Activated CD8-positive, alpha-beta T cell treated with anti-CD3 and anti-CD28 coated beads, Interleukin-2, amount 10 ng/mL, durations not matched to agents 7 days and 5 days (primary cell): ENCODE measurements at places on chromosomes 5 and 9. TPM values are rescaled to one million over a fixed set of nuclear protein-coding genes. Genes with fewer than 3 reads are reported as not detected.
A peak's percentile ranks its signal among the peaks of the same experiment; 100 is the strongest.

CARD6 gene
- total RNA-seq = 3.0 TPM

HAND1 gene
- not detected for total RNA-seq

PCDHB11 gene
- not detected for total RNA-seq

DMRT3 gene
- total RNA-seq = not detected

PAEP gene
- total RNA-seq = not detected

MLLT3 gene
- 112 TPM for total RNA-seq

RPP25L gene
- 23.2 TPM for total RNA-seq

PCSK5 gene
- total RNA-seq = 3.5 TPM

DNA sequence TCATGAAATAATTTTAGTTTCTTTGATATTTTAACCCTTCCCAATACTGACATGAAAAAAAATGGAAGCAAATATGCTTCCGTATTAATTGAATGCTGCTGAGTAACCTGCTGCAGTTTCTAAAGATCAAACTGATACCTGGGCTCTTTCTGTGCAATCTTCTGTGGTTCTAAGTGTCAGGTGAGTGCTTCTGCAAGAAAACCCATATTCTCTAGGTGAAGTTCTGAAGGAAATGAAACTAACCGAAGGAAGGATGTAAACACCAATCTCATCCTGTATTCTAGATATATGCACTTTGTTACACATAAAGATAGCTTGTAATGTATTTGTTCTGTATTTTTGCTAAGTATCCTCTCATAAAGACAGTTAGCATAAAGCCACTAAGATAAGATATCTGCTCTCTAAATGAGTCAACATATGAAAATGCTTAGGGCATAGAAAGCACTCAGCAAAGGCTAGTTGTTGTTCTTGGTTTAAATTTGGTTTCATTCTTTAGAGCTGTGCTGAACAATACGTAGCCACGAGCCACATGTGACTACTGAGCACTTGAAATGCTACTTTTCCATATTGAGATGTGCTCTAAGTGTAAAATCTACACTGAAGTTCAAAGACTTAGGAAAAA, 52.0 kb downstream of the ITGA2 start:
- DNase-seq = peak; percentile 59
- peaks cover 26% of the 10 kb centered on the region for H3K36me3 ChIP-seq
- peaks cover 5% of the 10 kb centered on the region for H3K27me3 ChIP-seq
- peaks cover 79% of the 10 kb centered on the region for H3K4me1 ChIP-seq

DNA sequence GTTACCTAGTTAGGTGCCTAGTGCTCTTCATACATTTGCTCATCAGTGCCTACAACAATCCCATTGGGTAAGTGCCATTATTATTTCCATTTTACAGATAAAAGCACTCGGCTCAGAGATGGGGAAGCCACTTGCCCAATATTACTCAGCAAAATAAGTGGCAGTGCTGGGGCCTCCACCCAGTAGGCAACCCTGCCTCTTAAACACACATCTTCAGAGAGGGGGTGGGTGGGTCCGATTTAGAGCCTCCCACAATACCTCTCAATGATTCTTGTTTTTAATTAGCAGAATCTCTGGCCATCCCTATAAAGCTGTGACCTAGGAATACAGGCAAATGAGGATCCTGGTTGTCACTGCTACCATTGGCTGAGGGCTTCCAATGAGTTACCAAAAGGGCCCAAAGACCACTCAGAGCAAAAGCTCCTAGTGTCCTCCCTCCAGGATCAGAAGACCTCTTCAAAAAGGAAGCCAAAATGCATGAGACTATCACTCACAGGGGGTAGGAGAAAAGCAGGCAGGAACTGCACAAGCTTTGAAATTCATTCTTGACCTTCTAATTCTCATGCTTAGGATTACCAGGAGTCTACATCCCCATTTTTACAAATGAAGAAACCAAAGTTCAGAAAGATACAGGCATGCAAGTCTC, 36.1 kb upstream of the UBE2D2 start:
- H3K27me3 ChIP-seq = peaks cover 2% of the 10 kb centered on the region
- H3K4me3 ChIP-seq = no peak overlapping the region
- H3K36me3 ChIP-seq = no peaks in the 10 kb centered on the region
- H3K27ac ChIP-seq = no peak overlapping the region
- H3K4me1 ChIP-seq = no peaks in the 10 kb centered on the region
- DNase-seq = no peak

DNA sequence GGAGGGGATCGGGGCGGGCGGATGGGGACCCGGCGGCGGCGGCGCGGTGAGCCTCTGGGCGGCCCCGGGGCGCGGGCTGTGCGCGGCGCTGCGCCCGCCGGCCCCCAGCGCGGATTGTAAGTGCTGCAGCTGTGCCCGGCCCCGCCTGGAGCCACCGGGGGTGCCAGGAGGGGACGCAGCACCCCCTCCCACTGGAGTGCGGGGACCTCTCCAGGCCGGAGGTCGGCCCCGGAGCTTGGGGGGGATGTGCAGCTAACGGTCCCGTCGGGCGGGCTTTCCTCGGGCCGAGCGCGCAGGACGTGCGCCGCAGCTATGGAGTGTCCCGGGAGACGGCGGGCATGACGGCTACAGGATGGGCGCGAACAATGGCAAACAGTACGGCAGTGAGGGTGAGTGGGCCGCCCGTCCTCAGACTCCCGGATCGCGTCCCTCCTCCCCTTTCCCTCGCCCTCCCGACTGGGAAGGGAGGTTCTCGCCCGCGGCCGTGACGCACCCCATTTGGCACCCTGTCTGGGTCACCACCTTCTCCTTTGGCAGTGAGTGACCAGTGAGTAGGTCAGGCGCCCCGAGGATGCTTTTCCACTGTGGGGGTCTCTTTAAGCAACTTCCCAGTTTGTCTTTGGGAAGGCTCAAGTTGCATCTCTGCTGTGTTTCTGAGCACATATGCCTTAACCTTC, 483 bp downstream of the FBXL7 start:
- H3K27me3 ChIP-seq = peaks cover 30% of the 10 kb centered on the region
- H3K4me3 ChIP-seq = no peak overlapping the region
- H3K36me3 ChIP-seq = no peaks in the 10 kb centered on the region
- DNase-seq = no peak

DNA sequence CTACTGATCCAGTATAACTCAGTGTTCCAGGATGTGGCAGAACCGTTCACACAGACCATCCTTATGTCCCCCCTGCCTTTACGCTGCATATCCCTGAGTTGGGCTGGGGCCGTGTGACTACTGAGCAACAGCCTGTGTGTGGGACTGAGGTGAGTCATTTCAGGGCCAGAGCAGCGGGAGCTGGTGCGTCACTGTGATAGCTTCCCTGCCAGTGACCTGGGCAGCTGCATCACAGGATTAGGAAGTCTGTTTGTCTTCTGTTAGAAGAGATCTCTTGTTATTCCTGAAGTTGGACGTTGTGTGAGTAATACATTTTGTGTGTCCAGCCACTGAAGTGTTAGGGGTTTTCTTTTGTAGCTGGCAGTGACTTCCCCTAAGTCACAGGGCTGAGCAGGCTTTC, 35.6 kb downstream of the TPPP start:
- no peak overlapping the region for H3K4me3 ChIP-seq
- H3K4me1 ChIP-seq = no peaks in the 10 kb centered on the region
- H3K27me3 ChIP-seq = no peaks in the 10 kb centered on the region
- H3K36me3 ChIP-seq = peaks cover 41% of the 10 kb centered on the region
- no peak for DNase-seq

DNA sequence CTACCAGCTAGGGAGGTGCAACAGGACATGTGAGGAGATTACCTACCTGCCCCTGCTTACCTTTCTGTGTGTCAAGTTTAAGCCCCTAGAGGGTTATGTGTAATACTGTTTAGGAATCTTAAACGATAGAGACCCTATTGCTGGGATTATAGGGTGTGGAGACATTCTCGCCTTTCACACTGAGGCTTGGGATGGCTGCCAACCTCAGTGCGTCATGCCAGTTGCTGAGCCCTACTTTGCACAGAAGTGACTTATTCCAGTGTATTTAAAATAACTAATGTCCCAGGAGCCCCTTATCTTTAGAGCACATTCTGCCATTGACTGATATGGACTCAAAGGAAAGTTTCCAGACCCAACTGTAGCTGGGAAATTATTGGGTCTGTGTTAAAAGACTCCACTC, 76.6 kb upstream of the XPA start:
- no peaks in the 10 kb centered on the region for H3K4me1 ChIP-seq
- no peak for DNase-seq
- H3K4me3 ChIP-seq = no peak overlapping the region

DNA sequence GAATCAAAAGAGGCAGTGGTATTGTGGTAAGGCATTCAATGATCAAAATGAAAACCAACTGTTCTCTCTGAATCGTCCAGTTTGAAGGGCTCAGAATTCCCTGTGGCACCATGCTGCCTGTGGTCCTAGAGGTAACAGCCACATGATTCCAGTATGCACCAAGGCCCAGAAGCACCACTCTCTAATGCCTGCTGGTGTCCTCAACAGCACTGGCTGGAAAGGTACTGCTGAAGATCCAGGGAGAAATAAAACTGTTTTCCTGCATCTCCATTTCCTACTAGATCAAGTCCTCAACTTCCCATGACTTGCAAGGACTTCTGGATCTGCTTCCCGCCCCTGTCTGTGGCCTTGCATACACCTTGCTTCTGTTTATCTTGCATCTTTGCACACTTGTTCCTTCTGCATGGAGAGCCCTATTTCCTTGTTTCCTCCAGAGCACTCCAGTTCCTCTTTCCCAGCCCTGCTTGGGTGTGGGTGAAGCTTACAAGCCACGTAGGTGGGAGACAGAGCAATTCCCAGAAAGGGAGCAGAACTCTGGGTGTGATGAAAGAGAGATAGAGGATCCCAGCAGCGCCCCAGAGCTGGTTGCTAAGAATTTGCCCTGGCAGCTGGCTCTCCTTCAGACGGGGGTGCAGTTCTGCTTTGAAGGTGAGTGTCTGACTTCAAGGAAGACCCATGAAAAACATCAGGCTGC, 41.0 kb upstream of the EQTN start:
- H3K4me3 ChIP-seq = no peak overlapping the region
- H3K27me3 ChIP-seq = peaks cover 4% of the 10 kb centered on the region
- no peaks in the 10 kb centered on the region for H3K36me3 ChIP-seq
- DNase-seq = no peak
- no peak overlapping the region for H3K27ac ChIP-seq
- peaks cover 16% of the 10 kb centered on the region for H3K4me1 ChIP-seq

GRCh38 chr9:132877824-132878694, at the start of gene AK8:
Gene AK8 (minus strand): TSS chr9:132878284. CDS start chr9:132878255, 29 bp downstream.
- peaks cover 4% of the 10 kb centered on the region for H3K36me3 ChIP-seq
- peak; percentile 78 for DNase-seq
- H3K27me3 ChIP-seq = peaks cover 5% of the 10 kb centered on the region
- peak within 1 kb of the TSS; percentile 80 for H3K4me3 ChIP-seq

DNA sequence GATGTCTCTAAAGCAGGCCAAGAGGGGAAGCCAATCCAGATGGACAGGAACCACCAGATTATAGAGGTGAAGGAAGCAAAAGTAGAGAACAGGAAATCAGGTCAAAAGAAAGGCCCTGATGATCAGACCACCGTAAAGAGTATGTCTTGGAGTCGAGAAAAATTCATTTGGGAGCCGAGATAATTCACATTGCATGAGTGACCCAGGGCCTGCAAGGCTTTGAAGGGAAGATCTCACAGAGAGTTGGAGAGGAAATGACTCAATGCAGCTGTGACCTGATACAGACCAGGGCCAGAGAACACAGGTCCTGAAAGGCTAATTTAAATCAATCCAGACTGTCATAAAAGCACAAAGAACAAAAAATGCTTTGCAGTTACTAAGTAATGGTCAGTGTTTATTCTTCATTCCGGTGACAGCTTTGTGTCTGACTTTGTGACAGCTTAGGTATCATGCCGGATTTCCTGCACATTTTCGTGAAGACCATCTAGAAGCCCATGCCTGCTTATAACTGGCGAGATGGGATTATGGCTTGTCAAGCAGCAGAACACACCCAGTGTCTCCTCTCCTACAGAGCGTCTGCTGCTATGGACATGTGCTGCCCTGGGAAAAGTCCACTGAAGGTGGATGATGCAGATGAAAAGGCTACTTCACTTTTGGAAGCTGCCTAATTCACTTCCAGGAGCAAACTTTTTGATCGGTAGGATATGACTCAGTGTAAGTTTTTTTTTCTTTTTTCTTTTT, 5.8 kb upstream of the ACTBL2 start:
- H3K4me3 ChIP-seq = no peak overlapping the region
- peaks cover 12% of the 10 kb centered on the region for H3K27me3 ChIP-seq
- peaks cover 5% of the 10 kb centered on the region for H3K4me1 ChIP-seq

DNA sequence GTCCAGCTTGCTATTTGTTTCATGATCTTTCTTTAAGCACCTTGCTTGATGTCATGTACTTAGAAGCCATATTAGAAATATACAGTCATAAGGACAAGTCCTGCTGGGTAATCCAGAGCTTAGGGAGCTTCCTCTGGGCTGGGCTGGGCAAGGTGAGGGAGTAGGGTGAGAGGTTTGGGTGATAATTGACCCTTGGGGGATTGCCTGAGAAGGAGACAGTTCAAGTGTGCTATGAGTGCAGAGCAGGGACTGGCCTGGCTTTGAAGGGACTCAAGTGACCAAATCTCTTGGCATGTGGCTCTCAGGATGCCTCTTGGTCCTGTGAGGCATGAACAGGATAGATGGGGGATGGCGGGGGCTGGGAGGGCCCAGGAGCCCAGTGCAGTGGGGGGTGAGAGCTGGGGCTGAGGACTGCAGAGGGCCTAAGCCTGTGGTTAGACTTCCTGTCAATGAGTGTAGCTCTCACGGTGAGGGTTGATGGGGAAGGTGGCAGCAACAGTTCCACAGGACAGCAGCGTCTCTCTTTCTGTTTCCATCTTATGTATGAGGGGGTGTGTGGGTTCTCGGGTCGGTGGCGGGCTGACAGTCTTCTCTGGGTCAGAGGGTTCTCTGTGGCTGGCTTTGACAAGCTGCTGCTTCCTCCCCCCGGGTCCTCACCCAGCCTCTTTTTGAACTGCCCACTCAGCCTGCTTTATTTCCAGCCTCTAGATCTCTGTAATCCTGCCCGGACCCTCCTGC, 53.5 kb downstream of the RGS3 start:
- H3K27me3 ChIP-seq = no peaks in the 10 kb centered on the region
- peak overlapping the region; percentile 95 for H3K4me3 ChIP-seq
- H3K36me3 ChIP-seq = peaks cover 34% of the 10 kb centered on the region
- H3K4me1 ChIP-seq = peaks cover 87% of the 10 kb centered on the region

DNA sequence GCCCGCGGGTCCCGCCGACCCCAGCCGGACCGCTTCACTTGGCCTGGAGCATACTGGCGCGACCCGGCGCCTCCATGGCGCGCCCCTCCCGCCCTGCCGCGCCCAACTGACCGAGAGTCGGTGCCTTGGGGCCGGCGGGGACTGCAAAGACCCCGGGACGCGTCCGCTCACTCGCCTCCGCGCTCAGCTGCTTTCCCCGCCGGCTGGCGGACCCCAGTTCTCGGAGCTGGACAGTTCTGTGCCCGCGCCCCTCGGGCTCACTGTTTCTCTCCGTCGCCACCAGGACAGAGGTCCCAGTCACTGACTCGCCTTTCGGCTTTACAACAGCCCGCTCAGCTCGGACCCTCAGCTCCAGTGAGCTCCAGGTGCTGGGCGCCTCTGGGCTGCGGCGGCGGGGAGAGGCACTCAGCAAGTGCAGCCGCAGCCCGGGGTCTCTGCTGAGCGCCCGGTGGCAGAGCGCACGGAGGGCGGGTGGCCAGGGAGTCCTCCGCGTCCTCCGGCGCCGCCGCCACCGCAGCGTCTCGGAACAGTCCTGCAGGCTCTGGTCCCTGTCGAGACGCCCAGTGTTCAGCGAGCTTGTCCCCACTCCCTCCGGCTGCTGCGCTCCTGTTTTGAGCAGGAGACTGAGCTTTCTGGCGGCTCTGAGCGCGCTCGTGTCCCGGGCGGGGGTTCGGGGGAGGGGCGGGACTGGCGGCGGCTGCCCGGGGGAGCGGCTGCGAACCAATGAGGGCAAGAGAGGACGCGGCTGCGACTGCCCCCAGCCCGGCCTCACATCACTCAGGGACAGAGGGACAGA, at the start of gene SMIM32:
Gene SMIM32, minus strand, starts transcription at position 637 of the 796 bp plus-strand sequence. CDS start 638 bp downstream, outside the sequence.
- H3K4me3 ChIP-seq = no peak within 1 kb of the TSS
- DNase-seq = no peak
- peaks cover 2% of the 10 kb centered on the region for H3K36me3 ChIP-seq
- peaks cover 46% of the 10 kb centered on the region for H3K27me3 ChIP-seq
- no peak within 1 kb of the TSS for H3K27ac ChIP-seq
